Stimulated activated naive CD4-positive, alpha-beta T cell (primary cell): ENCODE measurements at places on chromosomes 12 and 14.

DNA sequence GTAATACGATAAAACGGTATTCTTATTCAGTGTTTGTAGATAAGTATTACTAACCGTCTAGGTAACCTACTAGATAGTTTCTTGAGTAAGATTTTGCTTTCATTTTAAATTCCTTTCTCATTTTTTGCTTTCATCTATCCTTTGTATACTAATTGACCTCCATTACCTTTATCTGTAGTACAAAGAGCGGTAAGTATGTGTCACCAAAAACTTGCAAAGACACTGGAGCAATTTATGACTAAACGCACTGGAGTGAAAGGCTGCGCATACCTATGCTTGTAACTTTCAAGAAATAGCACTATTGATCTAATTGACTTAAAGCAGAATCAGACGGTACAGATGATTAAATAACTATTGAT is 1.7 kb downstream of the ARHGAP5 start:
- DNase-seq, result no peak

DNA sequence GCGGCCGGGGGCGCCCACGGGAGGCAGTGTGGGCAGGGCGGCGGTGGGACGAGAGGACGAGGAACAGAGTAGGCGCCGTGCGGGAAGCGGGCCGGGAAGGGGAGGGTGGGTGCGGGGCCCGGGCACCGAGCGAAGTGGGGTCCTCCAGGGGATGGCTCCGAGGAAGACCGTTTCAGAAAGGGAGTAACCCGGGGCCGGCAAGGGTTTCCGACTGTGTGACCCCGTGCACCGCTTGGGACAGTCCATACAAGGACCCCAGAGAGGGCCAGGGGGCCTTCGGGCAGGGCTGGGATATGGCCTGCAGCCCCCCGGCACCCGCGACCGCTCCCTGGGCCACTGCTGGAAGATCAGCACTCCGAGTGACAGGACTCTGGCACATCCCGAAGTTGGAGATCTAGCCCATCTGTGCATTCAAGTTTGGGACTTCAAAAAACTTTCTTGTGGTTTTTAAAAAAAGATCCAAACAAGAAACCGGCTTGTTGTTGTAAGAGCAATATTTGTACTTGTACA is 448 bp downstream of the TSPAN9 start:
- DNase-seq, result no peak

DNA sequence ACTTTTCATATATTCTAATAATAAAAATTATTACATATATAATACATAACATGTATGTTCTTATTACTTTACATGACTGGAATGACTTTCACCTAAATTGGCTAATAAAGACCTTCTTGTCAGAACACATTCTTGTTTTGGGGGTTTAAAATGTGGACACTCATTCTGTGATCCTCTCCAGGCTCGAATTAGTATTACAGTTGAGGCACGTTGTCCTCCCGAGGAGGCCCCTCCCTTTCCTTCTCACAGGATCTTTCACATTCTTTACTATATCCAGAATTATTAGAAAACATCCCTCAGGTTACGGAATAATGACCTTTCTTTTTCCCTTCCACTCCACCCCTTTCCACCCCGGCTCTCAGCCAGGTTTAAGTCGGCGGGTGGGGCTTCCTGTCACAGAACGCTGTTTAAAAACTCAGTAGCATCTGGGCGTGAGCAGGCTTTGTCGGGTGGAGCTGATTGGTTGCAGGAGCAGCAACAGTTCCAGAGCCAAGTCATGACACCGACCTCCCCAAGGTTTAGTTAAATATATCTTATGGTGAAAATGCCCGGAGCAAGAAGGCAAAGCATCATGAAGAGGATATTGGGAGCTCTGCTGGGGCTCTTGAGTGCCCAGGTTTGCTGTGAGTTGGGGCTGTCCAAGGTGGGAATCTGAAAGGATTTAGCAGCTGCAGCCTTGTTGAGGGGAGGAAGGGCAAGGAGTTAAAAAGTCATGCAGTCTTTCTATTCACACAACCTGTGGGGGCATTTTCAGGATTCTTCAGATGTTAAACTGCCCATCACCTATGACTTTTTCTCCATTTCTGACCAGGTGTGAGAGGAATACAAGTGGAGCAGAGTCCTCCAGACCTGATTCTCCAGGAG is 396.7 kb upstream of the OR4E1 start:
- DNase-seq, result peak; percentile 27

GRCh38 chr12:101670007-101670671 is 27.3 kb upstream of the CHPT1 start:
- no peak for DNase-seq

- no peak for DNase-seq
These were observed 109.3 kb upstream of the CPSF6 start for GRCh38 chr12:69130064-69130463.

DNA sequence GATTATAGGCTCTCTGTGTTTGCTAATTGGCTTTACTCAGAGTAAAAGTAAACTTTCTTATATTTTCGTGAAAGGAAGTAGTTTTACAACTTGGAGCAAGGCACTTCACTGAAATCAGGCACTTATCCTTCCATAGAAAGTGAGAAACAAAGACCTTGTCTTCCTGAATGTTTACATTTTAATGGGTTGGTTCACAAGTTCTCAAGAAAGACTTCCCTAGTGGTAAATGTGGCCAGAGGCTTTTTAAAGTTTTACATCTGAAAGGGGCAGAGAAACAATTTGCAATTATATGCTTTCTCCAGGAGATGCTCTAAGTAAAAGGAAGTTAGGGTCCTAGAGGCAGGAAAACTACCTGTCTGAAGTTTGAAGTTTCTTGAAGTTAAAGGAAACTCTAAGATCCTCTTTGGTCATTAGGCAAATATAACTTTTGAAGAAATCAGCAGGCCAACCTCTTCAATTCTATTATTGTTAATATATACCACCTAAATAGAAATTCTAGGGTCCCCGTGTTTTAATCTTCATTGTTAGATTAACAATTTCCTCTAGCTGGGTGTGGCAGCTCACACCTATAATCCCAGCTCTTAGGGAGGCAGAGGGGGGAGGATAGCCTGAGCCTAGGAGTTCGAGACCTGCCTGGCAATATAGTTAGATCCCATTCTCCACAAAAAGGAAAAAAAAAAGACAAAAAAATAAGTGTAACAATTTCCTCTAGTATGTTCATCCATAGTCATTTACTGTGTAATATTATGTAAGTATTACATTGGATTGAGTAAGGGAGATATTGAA is 644.9 kb upstream of the FOXG1 start:
- DNase-seq, result no peak

DNA sequence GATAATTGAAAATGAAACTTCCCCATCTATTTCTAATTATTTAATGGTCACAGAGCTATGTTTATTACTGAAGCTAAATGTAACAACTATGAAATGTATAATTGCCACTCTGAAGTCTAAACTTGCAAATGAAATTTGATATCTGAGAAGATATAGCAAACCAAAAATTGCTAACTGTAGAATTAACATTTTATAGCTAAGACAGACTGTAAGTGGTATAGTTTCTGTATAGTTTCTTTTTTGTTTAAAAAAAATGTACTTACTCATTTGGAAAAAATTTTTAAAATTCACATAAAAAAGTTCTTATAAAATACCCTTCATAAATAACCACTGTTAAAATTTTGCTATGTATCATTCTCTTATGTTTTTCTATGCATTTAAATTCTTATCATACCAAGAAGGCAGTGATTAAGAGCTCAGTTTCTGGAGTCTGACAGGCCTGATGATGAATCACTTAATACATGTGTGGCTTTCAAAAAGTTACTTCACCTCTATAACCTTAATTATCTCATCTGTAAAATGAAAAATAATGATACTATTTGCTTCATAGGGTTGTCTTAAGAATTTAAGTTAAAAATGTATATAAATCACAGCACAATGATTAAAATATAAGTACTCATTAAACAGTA is 214.7 kb upstream of the GARIN2 start:
- DNase-seq, result no peak

GRCh38 chr12:131929581-131930456 is 743 bp downstream of the PUS1 start:
- DNase-seq, result no peak

DNA sequence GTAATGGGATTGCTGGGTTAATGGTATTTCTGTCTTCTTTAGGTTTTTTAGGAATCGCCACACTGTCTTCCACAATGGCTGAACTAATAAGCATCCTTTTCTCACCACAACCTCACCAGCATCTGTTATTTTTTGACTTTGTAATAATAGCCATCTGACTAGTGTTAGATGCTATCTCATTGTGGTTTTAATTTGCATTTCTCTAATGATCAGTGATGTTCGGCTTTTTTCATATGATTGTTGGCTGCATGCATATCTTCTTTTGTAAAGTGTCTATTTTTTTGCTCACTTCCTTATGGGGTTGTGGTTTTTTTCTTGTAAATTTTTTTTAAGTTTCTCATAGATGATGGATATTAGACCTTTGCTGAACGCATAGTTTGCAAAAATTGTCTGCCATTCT is 377.9 kb downstream of the GALC start:
- DNase-seq, result no peak

DNA sequence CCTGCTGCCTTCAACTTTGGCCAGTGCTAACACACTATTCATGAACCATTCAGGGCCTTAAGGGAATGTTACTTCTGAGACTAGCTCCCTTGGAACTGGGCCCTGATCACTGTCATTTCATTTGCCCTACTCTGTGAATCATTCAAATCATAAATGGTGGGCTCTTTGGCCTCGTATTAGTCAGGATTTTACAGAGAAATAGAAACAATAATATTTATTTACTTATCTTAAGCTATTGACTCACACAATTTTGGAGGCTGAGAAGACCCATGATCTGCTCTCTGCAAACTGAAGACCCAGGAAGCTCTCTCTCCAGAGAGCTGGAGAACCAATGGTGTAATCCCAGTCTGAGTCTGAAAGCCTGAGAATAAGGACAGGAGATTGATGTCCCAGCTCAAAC is 398.5 kb downstream of the LRIG3 start:
- no peak for DNase-seq

DNA sequence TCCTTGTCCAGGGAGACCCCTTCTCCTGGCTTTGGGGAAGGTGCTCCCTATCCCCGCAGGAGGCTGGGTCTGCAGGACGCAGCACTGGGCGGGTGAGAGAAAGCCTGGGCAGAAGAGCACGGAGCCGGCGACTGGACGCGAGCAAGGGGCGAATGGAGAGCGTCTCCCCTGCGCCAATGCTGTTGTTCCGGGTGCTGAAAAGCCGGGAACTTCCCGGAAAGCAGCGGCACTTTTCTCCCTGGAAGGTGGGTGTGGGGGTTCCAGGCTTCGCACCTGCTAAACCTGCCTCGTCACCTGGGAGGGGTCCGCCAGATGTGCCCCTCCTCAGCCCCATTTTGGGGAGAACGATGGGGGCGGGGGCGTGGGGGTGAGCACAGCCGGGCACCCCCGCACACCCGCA is 417.1 kb upstream of the TMTC1 start:
- DNase-seq, result no peak

GRCh38 chr12:12977231-12977630 is 22.8 kb downstream of the HEBP1 start:
- DNase-seq, result no peak

DNA sequence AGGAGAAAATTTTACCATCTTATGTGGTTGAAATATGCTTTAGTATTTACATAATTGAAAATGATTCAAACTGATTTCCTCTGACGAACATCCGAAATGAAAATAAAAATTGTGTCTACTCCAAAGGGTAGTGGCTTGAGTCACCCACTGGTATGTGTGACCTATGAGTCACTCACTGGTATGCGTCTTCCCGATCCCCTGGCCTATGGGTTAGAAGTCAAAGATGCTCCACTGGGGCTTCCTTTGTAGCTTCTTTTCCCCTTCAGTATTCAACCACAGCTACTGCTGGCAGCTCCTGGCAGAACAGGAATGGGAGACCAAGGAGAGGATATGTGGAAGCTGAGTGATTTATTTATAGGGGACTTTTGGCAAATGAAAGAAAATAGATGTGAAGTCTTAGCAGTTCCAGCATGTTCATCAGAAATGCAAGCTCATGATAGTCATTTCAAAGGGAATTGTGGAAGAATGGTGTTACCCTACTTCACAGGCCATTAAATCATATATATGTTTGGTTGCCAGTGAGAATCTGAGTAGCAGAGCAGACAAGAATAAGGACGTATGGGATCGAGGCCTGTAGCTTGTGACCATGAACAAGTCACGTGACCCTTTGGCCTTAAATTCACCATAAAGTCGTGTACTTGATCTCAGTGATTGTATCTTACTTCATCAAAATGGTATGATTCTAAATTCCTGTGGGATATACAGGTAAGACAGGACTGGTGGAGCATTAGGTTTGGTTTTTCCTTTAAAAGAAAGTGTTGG is 108.3 kb downstream of the CRADD start:
- no peak for DNase-seq

- no peak for DNase-seq
These were observed 319.2 kb upstream of the PRICKLE1 start for GRCh38 chr12:42908712-42909111.

- DNase-seq, result no peak
These were observed 155.6 kb downstream of the PAX9 start for GRCh38 chr14:36817071-36817930.

DNA sequence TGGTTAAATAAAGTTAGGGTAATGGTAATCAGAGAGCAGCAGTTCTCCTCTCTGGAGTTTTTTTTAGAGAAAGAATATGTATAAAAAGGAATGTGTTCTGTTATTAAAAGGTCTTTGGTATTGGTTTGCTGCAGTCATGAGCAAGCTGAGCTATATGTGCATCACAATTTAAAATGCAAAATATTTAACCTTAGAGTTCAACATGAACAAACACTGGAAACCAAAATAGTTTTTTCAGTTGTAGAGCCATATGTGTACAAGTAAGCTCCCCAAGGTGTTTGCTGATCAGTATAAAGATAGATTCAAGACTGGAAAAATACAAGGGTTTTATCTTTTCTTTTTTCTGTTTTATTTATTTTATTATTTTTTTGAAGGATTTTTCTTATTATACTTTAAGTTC is 245.0 kb downstream of the NUBPL start:
- no peak for DNase-seq

DNA sequence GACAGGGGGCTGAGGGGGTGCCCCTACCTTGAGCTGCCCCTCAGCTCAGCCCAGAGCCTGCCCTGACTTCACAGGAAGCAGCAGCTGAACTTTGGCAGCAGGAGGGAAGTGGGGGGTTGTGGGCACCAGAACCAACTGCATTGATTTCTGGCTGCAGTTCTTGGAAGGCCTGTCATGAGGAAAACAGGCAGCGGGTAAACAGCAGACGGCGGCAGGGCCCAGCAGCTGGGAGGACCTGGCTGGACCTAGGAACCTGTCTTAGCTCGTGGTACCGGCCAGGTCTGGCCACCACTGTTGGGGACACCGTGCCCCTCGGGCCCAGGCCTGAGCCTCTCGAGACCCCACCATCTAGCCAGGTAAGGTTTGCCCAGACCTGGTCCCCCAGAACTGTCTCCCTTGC is 154.2 kb upstream of the MYL2 start:
- DNase-seq, result peak; percentile 21
